Neuronal stem cell (in vitro differentiated cells): ENCODE measurements at places on chromosomes 4 and X.

DNA sequence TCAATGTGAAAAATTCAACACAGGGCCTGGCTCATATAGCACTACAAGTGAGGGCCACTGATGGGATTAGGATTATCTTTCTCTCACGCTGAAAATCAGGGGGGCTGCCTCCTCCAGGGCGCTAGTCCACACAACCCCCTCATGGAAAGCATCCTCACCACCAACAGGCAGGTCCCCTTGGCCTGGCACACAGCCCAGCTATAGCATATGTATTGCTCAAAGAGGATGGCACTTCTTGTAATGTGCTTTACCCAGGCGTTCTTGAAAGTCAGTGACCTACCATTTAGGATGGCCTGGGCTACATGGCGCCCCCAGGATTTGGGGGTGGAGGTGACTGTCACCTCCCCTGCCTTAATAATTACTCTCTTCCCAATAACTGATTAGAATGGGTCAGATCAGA, 71.0 kb upstream of the LSM6 start:
- no peak for DNase-seq

- no peak for DNase-seq
Measured at GRCh38 chr4:27934871-27935270, 1074.2 kb downstream of the STIM2 start.

DNA sequence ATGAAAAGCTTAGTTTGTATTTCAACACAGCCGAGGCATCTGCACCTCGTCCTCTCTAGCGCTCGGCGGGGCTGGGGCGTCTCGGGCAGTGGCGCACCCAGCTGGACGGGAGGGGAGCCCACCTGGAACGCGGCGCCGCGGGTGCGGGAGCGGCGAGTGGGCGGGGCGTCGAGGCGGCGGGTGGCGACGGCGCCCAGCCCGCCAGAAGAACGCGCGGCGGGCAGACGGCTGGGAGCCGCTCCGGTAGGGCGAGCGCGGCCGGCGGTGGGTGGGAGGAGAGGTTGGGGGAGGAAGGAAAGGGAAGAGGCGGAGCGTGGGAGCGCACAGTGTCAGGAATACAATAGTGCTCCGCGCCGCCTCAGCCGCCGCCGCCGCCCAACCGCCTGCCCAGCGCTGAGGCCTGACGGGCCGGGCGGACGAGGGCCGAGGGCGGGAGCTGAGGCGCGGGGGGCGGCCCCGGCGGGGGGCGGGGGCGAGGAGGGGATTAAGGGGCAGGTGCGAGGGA, at the start of gene JADE3:
Gene JADE3, plus strand, starts transcription at position 324 of the 505 bp plus-strand sequence. CDS start 72,474 bp downstream, outside the sequence.
- DNase-seq = peak; percentile 66

DNA sequence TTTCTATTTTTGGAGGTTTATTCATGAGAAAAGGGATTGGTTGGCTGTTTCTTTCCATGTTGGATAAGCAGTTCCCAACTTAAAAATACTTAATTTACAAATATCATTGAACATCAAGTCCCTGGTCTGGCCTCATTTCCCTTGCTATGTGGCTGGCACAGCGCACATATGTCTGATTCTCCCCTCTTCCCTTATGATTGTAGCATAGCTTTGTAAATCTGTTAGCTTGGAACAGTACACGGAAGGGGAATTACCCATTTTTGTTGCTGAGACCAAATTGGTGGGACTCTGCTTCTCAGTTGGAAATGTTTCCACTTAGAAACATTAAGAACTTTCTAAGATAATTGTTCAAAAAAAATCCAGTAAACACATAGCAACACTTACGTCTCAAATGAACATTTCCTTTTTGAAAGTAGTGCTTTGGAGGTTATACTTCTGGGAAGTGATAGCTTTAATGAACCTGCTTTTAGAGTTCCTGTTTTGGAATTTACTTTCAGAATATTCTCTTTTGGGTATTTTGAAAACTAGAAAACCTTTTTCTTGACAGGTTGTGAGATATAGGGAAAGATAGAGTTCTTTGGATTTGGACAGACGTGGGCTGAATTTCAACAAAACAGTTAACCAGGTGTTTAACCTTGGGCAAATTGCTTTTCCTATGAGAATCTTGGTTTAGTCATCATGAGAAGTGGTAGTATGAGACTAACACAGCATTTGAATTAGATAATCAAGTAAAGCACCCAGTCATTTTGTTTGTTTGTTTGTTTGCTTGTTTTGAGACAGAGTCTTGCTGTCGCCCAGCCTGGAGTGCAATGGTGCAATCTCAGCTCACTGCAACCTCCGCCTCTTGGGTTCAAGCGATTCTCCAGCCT, 47.3 kb downstream of the STIM2 start:
- no peak for DNase-seq

GRCh38 chr4:78534286-78534955, 17.1 kb upstream of the ANXA3 start:
- DNase-seq = no peak

DNA sequence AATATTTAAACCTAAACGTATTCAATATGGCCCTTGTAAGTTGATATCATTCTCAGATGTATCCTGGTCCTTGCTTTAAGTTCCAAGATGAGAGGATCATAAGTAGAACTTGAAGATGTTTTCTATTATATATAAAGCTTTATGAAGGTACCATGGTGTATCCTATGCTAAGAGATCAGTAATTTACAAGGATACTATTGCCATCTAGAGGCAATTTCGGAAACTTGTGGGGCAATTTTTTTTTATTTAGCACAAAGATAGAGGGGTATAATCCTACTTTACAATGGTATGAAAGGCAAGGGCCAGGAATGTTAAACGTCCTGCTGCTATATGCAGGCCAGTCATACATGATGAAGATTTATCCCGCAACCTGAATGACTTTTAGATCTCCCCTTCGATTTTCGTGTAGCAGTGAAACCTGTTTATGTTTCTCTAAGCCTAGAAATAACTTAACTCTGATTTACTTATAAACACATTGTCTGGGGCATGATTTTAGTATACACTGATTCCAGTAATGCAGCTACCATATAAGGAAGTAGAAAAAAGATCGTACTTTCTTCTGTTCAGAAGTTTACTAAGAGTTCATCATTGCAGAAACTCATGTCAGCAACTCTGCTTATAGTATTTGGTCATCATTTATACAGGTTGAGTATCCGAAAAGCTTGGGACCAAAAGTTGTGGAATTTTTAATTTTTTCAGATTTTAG, 2.6 kb downstream of the SLC25A31 start:
- DNase-seq = peak; percentile 29

GRCh38 chr4:73676136-73676535, 55.9 kb upstream of the RASSF6 start:
- DNase-seq = no peak
